ENCODE measurements at places on chromosomes 3 and 15.

DNA sequence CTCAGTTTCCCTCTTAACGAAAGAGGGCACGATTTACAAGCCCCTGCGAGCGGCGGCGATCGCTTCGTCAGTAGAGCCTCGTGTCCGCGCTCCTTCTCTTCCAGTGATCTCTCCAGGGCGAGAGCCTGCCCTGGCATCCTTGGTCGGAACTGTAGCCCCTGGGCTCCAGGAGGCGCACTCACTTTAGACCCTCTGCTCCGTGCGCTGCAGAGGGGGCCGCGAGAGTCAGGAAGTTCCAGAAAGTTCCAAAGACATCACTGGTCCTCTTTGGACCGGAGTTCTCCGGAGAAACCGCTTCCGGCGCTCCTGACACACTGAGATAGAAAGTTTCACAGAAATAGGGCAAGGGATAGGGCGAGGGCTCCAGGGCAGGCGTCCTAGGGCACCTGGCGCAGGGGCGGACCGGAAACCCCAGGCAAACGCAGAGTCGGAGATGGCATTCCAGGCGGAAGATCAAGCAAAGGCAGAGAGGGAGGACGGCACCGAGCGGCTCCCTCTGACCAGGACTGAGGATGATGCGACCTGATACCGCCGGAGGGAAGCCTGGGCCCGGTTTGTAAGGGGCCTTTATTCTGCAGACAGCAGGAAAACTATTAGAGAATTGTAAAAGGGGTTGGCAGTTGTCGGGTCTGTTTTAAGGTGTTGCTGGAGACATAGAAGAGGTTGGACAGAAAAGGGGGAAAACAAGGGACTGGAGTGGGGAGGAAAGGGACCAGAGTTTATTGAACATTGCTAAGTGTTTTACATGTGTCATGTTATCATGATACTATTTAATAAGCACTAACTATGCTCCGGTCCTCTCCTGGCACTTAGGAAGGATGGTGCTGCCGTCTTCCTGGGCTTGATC lies 1.3 kb upstream of the CPEB1 start:
- no peak for DNase-seq

- no peak for DNase-seq
Measured at GRCh38 chr3:23017801-23018200, 185.3 kb upstream of the UBE2E2 start.

DNA sequence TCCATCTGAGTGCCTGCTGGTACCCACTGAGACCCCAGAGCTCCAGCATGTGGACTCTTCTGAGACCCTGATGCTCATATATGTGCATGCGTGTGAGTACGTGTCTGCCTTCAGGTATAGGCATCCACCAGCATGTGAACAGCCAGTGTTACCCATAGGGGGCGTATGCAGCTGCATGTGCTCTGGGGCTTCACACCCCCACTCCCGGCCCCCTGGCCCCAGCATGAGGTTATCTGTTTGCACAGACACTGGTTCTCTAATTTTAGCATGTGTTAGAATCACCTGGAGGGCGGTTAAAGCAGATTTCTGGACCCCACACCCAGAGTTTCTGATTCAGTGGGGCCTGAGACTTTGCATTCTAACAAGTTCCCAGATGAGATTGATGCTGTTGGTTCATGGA lies 824 bp upstream of the CILP start:
- no peak for DNase-seq

DNA sequence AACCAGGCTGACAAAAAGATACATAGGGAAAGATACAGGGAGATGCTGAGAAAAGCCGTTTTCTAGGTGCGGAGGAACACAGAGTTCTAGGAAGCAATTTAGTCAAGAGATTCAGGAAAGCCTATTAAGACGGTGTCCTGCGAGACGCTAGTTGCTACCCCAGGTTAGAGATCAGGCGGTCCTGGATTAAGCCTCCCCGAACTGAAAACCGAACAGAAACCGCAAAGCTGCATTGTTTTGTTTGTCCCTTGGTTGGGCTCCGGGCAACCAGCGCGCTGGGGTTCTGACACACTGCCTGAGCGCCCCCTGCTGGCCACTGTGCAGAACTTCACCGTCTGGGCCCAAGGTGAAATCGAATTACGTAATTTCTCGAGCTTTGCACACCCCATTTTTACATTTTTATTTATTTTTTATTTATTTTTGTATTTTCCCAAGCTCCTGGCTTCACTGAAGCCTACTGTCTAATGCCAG lies 37.3 kb upstream of the NDUFB4 start:
- DNase-seq = peak; percentile 81

GRCh38 chr15:60913900-60914299 lies 315.2 kb downstream of the RORA start:
- no peak for DNase-seq

- DNase-seq = no peak
Measured at GRCh38 chr3:57078344-57078634, 17.8 kb downstream of the SPATA12 start.

- DNase-seq = no peak
Measured at GRCh38 chr3:136270179-136270578, 20.0 kb downstream of the PCCB start.

DNA sequence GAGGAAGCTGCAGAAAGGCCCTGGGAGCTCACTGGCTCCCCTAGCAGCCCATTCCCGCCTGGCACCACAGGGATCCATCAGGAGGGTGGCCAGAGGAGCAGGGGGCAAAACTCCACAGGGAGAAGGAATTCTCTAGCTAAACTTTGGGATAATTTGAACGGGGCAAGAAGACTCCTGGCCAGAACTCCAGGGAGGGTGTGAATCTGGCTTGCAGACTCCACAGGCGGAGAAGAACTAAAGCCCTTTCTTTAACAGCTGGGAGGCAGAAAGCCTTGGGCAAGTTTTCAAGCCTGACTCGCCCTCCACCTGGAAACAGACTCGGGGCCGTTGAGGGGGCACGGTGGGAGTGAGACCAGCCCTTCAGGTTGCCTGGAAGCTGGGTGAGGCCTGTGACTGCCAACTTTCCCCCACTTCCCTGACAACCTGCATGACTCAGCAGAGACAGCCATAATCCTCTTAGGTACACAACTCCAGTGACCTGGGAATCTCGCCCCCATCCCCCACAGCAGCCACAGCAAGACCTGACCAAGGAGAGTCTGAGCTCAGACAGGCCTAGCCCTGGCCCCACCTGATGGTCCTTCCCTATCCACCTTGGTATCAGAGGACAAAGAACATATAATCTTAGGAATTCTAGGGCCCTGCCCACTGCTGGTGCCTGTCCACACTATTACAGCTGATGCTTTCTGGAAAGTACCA lies 28.6 kb downstream of the SLC27A2 start:
- DNase-seq = no peak

GRCh38 chr15:61444585-61444984 lies 215.5 kb upstream of the RORA start:
- DNase-seq = no peak

Data from stimulated activated CD8-positive, alpha-beta memory T cell treated with anti-CD3 and anti-CD28 coated beads, Interleukin-2, amount 100 ng/mL, for 1 hour (primary cell).